Kidney (tissue), 22 donors: ENCODE measurements at places on chromosomes 3 and 15.

GRCh38 chr3:47441796-47442551, 33.8 kb downstream of the SCAP start:
- DNase-seq = no peak

DNA sequence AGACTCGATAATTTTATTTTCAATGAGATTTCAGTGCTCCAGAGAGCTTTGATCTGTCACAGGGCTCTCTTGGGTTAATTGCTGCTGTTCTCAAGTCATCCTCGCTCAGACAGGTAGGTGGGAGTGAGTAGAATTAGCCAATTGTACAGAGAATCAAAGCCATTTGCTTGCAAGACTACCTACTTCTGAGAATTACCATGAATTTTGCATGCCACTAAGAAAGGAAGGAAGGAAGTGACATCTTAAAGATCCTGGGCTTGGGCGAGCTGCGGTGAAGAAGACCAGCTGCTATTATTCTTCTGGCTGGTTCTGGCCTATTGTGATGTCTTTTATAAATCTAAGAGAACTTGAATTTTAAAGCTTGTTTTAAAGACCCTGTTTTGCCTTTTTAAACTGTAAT, 154.1 kb upstream of the LPP start:
- peak; percentile 27 for DNase-seq

- peak; percentile 58 for DNase-seq
These were observed 112.9 kb upstream of the SLC6A11 start for GRCh38 chr3:10702961-10703740.

DNA sequence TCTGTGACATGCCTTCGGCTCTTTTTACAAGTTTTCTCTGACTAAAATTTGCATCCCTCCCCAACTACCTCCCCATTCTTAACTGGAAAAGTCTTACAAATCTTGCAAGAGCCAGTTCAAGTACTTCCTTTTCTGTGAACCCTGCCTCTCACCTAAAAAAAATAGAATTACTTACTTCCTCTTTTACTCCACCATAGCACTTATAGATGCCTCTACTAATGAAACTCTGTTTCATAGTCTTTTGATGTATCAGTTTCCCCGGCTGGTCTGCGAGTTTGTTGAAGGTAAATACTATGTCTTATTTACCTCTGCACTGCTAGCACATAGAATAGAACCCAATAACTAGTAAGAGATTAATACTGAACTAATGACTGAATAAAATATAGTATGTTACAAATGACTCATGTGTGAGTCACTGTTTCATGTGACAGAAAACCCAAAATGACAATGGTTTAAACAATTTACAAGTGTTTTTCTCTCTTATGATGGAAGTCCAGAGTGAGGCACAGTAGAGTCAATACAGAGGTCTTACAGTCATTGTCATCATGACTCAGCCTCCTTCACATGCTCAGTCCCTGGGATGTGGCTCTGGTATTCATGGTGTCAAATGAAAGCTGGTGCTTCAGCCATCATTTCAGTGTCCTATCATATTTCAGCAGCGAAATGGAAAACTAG, 393.5 kb downstream of the RSL24D1 start:
- no peak for DNase-seq

DNA sequence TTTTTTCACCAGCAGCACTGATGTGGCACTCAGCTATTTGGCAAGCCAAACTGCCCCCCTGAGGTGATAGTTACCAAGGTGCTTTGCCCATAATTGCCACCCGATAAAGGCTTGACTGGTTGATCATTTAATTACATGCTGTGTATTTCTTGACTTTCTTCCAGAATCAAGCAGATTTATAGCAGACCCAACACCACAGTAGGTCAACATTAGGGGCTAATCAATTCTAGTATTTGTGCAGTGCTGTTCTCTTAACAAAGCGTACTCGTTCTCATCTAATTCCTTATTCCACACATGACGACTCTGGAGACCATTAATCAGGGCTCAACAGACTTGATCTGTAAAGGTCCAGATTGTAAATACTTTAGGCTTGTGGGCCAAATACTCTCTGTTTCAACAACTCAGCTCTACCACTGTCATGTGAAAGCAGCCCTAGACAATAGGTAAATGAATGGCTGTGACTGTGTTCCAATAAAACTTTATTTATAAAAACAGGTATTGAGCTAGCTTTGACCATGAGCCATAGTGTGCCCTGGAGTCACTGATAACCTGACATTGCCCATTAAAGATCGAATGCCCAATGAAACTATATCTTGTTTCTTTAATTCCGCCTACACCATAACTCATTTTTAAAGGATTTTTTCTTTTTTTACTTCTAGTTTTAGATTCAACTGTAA, 119.1 kb upstream of the TMC3 start:
- DNase-seq = no peak

DNA sequence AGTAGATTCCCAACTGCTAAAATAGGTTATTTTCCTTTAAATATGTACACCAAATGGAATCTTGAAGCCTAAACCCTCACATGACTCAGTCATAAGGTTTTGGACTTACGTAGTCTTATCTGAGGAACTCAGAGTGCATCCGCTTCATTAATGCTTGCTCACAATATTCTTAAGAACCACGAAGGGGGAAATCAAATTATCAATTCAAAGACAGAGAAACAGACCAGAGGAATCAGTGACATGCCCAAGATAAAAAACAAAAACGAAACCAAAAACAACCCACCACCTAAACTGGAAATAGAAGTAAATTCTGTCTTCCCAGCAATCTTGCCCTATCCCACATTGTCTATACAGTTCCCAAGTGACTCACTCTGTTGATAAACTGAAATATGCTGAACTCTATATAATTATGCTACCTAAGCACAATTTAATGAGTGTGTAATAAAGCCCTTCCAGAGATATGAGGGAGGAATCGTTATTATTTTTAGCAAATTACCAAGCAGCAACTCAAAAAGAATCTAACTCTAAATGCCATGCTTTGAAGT, 135.4 kb upstream of the CBLB start:
- DNase-seq = no peak

DNA sequence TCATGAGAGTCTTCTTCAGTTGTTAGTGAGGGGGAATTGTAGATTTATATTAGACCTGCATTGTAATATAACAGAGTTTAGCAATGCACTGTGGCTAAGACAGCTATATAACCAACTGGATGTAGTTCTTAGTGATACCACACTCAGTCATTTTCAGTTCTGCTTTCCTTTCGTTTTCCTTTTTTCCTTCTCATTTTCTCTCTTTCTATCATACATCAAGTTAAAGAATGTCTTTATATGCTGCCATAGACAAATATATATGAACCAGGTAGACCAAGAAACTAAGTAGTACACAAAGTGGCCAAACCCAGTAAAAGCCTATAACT, 43.7 kb upstream of the CD47 start:
- no peak for DNase-seq

- DNase-seq = no peak
These were observed 20.3 kb downstream of the C3orf33 start for GRCh38 chr3:155785662-155786295.

GRCh38 chr3:180116203-180116602, 79.5 kb upstream of the PEX5L start:
- DNase-seq = no peak

- DNase-seq = no peak
These were observed 87.3 kb downstream of the PGPEP1L start for GRCh38 chr15:98920091-98920880.

DNA sequence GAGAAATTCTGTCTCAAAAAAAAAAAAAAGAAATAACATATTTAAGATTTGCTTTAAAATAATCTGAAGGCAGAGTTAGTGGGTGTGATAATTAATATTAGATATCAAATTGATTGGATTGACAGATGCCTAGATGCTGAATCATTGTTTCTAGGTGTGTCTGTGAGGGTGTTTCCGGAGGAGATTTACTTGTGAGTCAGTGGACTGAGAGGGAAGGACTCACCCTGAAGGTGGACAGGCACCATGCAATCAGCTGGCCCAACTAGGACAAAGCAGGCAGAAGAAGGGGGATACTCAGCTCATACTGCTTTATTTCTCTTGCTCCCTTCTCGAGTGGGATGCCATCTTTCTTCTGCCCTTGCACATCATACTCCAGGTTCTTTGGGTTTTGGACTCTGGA, 16.7 kb upstream of the RPL24 start:
- DNase-seq = no peak

GRCh38 chr15:71807125-71807629, 3.2 kb upstream of the NR2E3 start:
- no peak for DNase-seq

- DNase-seq = no peak
These were observed 218.3 kb upstream of the LYSMD4 start for GRCh38 chr15:99951511-99951910.

DNA sequence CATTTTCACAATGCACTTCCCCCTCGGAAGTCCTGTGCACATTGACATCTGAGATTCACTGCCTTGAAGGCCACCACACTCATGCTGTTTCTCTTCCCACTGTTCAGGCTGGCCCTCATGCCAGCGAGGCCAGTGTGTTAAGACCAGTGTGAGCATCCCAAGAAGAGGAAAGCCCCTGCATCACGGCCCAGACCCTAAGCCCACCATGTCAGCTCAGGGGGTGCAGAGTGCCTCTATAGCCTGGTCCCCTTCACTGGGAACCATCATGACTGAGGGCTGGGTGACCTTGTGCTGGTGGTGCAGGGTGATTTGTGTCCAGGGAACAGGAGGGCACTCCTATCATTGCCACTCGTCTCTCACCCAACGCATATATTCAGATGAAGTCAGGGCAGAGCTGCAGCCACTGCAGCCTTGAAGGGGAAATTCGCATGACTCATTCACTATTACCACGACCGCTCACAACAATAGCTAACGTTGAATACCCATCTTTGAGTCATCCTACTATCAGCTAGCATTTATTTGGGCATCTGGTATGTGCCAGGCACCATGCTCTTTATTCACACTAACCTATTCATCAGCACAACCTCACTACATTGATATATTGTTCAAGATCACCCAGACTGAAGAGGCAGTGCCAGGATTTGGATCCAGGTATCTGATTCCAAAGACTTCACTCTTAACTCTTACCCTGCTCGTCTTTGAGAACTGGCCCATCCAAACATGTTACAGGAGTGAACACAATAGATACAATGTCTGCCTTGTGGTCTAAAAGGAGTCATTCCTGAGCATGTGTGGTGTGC, 58.8 kb upstream of the SLC6A11 start:
- DNase-seq = no peak

- DNase-seq = no peak
These were observed 114.1 kb downstream of the ALCAM start for GRCh38 chr3:105480768-105481167.

DNA sequence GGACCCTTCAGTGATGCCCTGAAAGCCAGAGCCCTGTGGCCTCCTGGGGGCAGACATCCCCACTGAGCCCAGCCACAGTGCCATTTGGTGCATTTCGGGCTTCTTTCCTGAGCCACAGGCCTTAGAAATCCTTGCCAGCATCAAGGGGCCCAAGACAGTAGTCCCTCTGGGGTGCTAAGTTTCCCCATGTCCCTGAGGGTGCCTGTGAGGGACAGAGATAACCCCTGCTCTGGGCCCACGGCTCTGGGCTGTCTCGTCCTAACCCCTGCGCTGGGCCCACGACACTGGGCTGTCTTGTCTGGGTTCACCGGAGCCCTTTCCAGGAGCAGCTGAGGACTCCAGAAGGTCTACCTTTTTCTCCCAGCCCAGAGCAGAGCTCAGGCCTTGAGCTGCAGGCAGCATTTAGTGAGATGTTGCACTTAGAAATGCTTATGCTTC, 45.1 kb upstream of the FGD5 start:
- DNase-seq = peak; percentile 6

DNA sequence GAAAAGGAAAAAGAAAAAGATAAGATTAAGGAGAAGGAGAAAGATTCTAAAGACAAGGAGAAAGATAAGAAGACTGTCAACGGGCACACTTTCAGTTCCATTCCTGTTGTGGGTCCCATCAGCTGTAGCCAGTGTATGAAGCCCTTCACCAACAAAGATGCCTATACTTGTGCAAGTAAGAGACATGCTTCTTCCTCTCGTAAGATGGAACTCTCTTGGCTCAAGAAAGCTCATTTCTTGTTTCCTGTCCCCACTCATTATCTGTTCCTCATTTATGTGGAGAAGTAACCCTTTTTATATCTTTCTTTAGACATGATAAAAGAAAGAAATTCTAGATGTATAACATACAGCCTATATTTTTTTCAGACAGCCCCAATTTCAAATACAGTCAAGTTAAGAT, 101.4 kb downstream of the KLHL25 start:
- no peak for DNase-seq

DNA sequence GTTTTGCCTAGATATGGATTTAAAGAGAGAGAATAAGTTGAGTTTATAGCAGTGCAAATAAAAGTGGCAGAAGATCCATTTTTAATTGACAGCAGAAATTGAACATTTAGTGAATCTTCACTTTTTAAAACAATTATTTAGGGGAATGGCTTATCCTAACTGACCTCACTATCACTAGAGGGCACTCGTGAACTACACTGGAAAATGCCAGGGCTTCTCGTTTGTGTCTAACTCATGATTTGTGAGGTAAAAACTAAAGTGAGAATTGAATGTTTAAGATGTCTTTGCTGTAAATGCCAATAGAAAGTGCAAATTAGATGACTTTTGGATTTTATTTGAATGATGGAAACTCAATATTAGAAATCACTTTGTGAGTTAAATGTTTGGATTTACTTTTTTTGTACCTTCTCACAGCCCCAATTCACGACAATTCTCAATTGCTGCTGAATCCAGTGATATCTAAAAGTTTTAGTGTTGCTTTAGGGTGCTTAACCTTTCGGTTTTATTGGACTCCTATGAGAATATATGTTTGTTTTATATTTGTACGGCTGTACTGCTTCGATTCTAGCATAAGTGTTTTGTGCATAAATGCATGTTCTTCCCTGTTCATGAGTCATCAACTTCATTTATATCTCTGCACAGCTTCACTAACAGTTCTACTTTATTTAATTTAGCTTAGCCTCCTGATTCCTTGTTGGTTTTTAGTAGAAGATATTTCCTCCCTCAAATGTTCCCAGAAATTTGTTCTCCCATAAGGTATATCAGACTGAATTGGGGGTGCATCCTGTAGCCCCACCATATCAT, 462.1 kb downstream of the MFSD1 start:
- peak; percentile 79 for DNase-seq

DNA sequence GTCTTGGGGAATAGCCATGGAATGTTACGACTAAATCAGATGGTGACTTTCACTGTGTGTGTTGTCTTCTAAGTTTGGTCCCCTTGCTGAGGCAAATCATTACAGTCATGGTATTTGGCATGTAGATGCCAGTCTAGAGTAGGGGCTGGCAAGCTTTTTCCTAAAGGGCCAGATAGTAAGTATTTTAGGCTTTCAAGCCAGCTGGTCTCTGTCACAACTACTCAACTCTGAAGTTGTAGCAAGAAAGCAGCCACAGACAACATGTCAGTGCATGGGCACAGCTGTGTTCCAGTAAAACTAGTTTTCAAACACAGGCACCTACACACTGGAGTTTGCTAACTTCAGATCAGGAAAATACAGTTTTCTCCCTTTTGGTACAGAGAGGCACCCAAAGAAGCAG, 39.3 kb downstream of the CCR3 start:
- DNase-seq = no peak

- DNase-seq = no peak
These were observed 65.1 kb upstream of the LEKR1 start for GRCh38 chr3:156761007-156761406.

- DNase-seq = peak; percentile 67
These were observed 22.3 kb upstream of the PLXNA1 start for GRCh38 chr3:126960604-126960995.

- DNase-seq = no peak
These were observed 57.0 kb upstream of the NR2E3 start for GRCh38 chr15:71753346-71753745.

- DNase-seq = no peak
These were observed 43.4 kb upstream of the NAALADL2 start for GRCh38 chr3:174815750-174816149.

- no peak for DNase-seq
These were observed 24.3 kb downstream of the ARHGAP11B start for GRCh38 chr15:30650012-30650929.

GRCh38 chr15:39887832-39888231, 32.2 kb downstream of the GPR176 start:
- DNase-seq = peak; percentile 31
